ENCODE measurements at places on chromosomes 11 and 22. TPM values are rescaled to one million over a fixed set of nuclear protein-coding genes. Genes with fewer than 3 reads are reported as not detected.

GRCh38 chr22:45632791-45633515 lies 38.7 kb upstream of the ATXN10 start:
- no peak overlapping the region for H3K4me3 ChIP-seq
- H3K27me3 ChIP-seq: peaks cover 11% of the 10 kb centered on the region
- H3K4me1 ChIP-seq: no peaks in the 10 kb centered on the region
- no peak for DNase-seq
- H3K27ac ChIP-seq: no peak overlapping the region

- peak; percentile 47 for DNase-seq
- H3K4me3 ChIP-seq: peak within 1 kb of the TSS; percentile 51
- no peaks in the 10 kb centered on the region for H3K4me1 ChIP-seq
- H3K27ac ChIP-seq: no peak within 1 kb of the TSS
- H3K27me3 ChIP-seq: peaks cover 2% of the 10 kb centered on the region
- H3K36me3 ChIP-seq: no peaks in the 10 kb centered on the region
Observed at GRCh38 chr22:37282385-37282677, at the start of gene CYTH4. Gene CYTH4, plus strand, starts transcription at chr22:37282508. Its CDS starts 62 bp downstream, at chr22:37282570.

GRCh38 chr11:130442737-130443136 lies 5.7 kb upstream of the ADAMTS15 start:
- no peaks in the 10 kb centered on the region for H3K36me3 ChIP-seq
- H3K27me3 ChIP-seq: no peaks in the 10 kb centered on the region
- no peak overlapping the region for H3K4me3 ChIP-seq

DNA sequence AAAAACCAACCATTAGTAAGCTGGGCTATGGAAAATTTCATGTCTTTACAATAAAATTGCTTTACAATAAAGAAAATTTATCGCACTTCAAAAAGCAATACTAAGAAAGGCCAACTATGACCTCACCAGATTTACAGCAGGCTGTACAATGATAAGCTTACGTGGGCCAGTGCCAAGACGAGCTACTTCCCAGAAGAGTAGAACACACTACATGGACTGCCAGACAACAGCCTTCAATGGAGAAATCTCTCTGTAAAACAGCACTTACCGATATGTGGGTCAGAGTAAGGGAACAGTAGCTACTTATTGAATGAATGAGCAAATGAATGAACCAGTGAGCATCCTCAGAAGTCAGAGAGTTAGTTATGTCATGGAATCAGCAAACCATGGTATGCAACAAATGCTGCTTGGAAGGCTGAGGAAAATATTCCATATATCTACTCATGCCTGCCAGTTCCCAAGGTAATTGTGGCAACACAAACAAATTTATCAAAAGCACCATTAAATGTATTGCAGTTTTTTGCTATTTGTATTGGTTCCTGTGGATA lies 74.4 kb downstream of the SLC36A4 start:
- peaks cover 4% of the 10 kb centered on the region for H3K27me3 ChIP-seq
- H3K4me1 ChIP-seq: peaks cover 7% of the 10 kb centered on the region
- no peaks in the 10 kb centered on the region for H3K36me3 ChIP-seq
- DNase-seq: peak; percentile 39
- no peak overlapping the region for H3K4me3 ChIP-seq

DNA sequence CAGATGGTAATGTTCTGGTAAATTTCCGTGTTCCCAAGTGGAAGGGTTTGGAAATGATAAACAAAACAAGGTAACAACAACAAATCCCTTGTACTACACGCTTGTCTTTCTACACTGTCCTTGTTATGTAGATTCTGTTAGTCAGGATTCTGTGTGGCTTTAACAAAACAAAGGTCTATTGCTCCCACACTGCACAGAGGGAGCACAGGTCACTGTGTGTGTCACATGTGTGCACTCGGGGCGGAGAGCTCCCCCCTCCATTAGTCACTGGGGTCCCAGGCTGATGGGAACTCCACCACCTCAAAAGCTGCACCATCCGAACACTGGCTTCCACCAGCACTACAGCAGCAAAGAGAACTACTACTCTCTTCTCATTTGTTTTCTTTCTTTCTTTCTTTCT lies 227.9 kb downstream of the NTM start:
- no peak overlapping the region for H3K4me3 ChIP-seq
- H3K36me3 ChIP-seq: no peaks in the 10 kb centered on the region
- no peaks in the 10 kb centered on the region for H3K27me3 ChIP-seq
- H3K27ac ChIP-seq: no peak overlapping the region
- DNase-seq: no peak
- no peaks in the 10 kb centered on the region for H3K4me1 ChIP-seq

- no peak overlapping the region for H3K27ac ChIP-seq
- no peaks in the 10 kb centered on the region for H3K4me1 ChIP-seq
- no peak overlapping the region for H3K4me3 ChIP-seq
- no peaks in the 10 kb centered on the region for H3K27me3 ChIP-seq
- DNase-seq: no peak
- H3K36me3 ChIP-seq: peaks cover 10% of the 10 kb centered on the region
Observed at GRCh38 chr11:70429724-70430521, 31.6 kb downstream of the CTTN start.

GRCh38 chr11:2775083-2775625 lies 75.4 kb upstream of the KCNQ1OT1 start:
- peaks cover 27% of the 10 kb centered on the region for H3K4me1 ChIP-seq
- no peak overlapping the region for H3K4me3 ChIP-seq
- DNase-seq: peak; percentile 5
- H3K27me3 ChIP-seq: no peaks in the 10 kb centered on the region

GRCh38 chr11:45556851-45557707 lies 108.3 kb downstream of the CHST1 start:
- no peaks in the 10 kb centered on the region for H3K36me3 ChIP-seq
- H3K4me1 ChIP-seq: no peaks in the 10 kb centered on the region
- no peak overlapping the region for H3K27ac ChIP-seq
- H3K4me3 ChIP-seq: no peak overlapping the region

DNA sequence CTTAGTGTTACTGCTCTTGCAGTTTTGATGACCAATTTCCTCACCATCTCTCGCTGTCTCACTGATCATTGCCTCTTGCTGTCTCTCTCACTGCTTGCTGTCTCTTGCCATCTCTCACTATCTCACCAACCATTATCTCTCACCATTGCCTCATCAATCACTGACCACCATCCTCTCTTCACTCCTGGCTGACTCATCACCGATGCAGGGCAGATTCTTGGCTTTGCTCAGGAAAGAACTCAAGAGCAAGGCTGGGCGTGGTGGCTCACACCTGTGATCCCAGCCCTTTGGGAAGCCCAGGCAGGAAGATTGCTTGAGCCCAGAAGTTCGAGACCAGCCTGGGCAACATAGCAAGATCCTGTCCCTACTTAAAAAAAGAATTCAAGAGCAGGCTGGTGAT lies 66.3 kb upstream of the SYN3 start:
- H3K27me3 ChIP-seq: no peaks in the 10 kb centered on the region
- no peaks in the 10 kb centered on the region for H3K36me3 ChIP-seq
- no peaks in the 10 kb centered on the region for H3K4me1 ChIP-seq
- H3K27ac ChIP-seq: no peak overlapping the region
- no peak overlapping the region for H3K4me3 ChIP-seq

SLC22A25 gene
- not detected for total RNA-seq

DNA sequence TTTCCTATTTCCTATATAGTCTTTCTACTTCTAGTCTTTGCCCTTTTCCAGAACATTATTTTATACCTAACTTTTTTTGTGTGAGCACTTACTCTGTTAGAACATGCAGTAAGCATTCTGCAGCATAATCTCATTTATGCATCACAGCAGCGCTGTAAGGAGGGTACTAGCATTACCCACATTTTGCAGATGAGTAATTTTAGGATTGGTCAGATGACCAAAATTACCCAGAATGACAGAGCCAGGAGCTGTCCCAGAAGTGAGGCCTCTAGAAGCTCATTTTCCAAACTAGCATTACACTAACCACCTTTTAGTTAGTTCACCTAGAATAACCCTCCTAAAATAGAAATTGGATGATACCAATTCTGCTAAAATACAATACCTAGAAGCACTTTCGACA lies 47.1 kb upstream of the ARHGAP32 start:
- no peaks in the 10 kb centered on the region for H3K36me3 ChIP-seq
- H3K27ac ChIP-seq: no peak overlapping the region
- H3K27me3 ChIP-seq: no peaks in the 10 kb centered on the region
- DNase-seq: no peak
- H3K4me1 ChIP-seq: no peaks in the 10 kb centered on the region
- H3K4me3 ChIP-seq: no peak overlapping the region

DNA sequence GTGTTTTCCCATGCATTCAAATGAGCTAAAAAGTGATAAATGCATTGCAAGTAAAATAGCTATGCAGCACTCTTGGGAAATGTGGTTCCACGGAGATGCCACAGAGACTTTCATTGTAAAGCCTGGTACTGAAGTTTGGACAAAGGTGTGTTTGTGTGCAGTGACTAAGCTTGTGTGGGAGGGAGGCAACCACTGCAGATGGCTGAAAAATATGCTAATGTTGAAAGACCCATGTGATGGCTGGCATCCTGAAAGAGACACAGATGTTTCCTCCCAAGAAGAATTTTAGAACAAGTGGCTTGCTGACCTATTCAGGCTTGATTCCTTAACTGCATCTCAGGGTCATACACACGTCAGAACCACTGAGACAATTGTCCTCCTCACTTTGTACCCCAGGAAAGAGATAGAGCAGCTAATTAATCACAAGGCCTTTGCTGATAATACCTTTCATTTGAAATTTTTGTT lies 73.8 kb downstream of the FAM76B start:
- no peak overlapping the region for H3K27ac ChIP-seq
- no peak for DNase-seq
- H3K27me3 ChIP-seq: no peaks in the 10 kb centered on the region
- H3K4me3 ChIP-seq: no peak overlapping the region
- H3K36me3 ChIP-seq: no peaks in the 10 kb centered on the region

DNA sequence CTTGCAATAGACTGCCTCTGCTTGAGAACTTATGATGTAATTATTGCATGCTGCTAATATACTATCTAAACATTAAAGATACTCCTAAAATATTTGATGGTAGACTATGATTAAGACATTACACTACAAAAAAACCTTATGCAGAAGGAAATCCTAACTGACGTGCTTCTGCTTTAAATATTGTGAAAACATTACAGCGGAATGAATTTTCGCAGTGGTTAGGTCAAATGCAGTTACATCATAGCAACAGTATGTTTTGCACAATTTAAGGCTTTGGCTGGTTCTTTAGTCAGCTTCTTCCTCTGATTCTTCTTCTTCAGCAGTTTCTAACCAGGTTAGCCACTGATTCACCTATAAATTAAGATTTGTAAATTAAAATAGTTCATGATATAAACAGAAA lies 11.2 kb downstream of the EIF4G2 start:
- H3K4me1 ChIP-seq: peaks cover 19% of the 10 kb centered on the region
- no peak overlapping the region for H3K4me3 ChIP-seq
- H3K27ac ChIP-seq: no peak overlapping the region
- H3K36me3 ChIP-seq: peaks cover 59% of the 10 kb centered on the region

TEF gene
- total RNA-seq: 22.1 TPM

OR9Q1 gene
- total RNA-seq: not detected

DNA sequence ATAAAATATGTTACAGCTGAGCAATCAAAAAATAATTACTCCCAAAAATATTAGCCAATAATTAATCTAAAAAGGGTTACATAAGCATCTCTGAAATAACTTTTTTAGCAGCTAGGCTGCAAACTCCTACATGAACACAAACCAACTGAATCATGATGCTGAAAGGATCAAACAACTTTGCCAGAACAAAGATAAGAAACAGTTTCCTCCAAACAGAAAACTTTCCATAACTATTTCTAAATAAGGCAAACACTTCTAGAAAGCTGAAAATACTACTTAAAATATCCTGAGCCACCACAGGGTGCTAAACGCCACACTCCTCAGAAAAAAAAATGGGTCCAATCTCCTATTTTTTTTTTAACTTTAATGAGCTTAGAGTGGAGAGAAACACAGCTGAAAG lies 68.6 kb upstream of the ARHGAP32 start:
- no peak overlapping the region for H3K4me3 ChIP-seq
- H3K27ac ChIP-seq: no peak overlapping the region
- H3K4me1 ChIP-seq: no peaks in the 10 kb centered on the region
- no peaks in the 10 kb centered on the region for H3K27me3 ChIP-seq

DUSP18 gene
- 1.8 TPM for total RNA-seq

CPT1B gene
- total RNA-seq: 306 TPM

DNA sequence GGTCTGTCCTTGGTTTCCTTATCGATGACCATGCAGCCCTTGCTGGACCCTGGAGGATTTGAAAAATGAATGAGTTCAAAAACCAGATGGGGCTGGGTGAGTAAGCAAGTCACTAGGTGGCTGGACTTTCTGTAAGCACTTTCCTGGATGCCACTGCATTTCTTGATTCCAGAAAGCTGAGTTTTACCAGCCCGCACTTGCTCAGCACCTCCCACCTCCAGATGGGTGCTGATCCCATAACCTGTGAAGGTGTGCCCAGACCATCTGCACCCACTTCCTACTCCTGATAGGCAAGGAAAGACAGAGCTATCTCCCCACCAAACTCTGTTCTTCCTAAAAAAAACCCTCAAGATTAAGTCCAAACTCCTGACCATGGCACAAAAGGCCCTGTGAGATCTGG lies 21.1 kb downstream of the ASCC2 start:
- peaks cover 28% of the 10 kb centered on the region for H3K4me1 ChIP-seq
- no peak overlapping the region for H3K27ac ChIP-seq
- DNase-seq: no peak
- H3K4me3 ChIP-seq: no peak overlapping the region

PHF21A gene
- 32.3 TPM for total RNA-seq

- no peaks in the 10 kb centered on the region for H3K27me3 ChIP-seq
- peak overlapping the region; percentile 39 for H3K27ac ChIP-seq
- H3K4me1 ChIP-seq: peaks cover 6% of the 10 kb centered on the region
- H3K4me3 ChIP-seq: no peak overlapping the region
Observed at GRCh38 chr11:73866586-73866996, 10.1 kb downstream of the COA4 start.

GRCh38 chr11:79139900-79140299 lies 300.9 kb downstream of the TENM4 start:
- no peaks in the 10 kb centered on the region for H3K27me3 ChIP-seq
- DNase-seq: no peak
- H3K4me1 ChIP-seq: no peaks in the 10 kb centered on the region
- H3K36me3 ChIP-seq: no peaks in the 10 kb centered on the region

OR6A2 gene
- not detected for total RNA-seq

- peak overlapping the region; percentile 69 for H3K27ac ChIP-seq
- peak; percentile 57 for DNase-seq
- no peaks in the 10 kb centered on the region for H3K36me3 ChIP-seq
- H3K27me3 ChIP-seq: no peaks in the 10 kb centered on the region
Observed at GRCh38 chr11:6646918-6647679, 8.5 kb downstream of the DCHS1 start.

DNA sequence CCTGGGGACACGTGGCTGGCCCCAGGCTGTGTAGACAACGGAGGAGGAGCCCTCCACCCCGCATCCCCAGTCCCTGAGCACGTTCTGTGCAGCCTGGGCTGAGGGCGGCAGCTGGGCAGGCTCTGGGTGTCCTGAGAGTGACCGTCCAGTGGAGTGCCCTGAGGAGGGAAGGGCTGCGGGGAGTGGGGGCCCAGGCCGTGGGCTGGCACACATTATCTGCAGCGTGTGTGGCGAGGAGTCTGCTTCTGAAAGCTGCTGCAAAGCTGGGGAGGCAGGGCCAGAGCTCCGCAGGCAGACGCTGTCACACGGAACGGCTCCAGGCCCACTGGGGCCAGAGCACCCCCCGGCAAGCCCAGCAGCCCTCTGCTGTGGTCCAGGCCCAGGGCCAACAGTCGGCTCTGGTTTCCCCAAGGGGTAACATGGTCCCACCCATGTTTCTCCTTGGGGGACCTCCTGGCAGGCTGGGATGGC lies 835 bp upstream of the ANO9 start:
- no peak for DNase-seq
- no peak overlapping the region for H3K4me3 ChIP-seq
- H3K36me3 ChIP-seq: no peaks in the 10 kb centered on the region
- H3K27ac ChIP-seq: no peak overlapping the region

All from heart left ventricle (tissue), 16 donors.